ENCODE measurements at places on chromosomes 2 and 18.

DNA sequence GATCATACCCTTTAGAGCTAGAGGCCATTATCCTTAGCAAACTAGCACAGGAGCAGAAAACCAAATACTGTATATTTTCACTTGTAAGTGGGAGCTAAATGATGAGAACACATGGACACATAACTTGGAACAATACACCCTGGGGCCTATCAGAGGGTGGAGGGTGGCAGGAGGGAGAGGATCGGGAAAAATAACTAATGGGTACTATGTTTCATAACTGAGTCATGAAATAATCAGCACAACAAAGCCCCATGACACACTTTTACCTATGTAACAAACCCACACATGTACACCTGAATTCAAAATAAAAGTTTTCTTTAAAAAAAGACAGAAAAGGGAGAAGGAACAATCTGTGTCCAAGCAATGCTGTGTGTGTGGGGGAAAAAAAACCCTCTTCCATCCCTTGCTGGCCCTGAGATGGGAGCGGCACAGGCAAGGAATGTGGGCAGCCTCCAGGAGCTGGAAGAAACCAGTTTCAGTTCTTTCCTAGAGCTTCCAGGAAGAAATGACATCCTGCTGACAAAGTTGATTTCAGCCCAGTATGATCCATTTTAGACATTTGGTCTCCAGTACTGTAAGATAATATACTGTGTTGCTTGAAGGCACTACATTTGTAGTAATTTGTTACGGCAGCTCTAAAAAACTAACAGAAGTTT is 458.7 kb upstream of the CNTNAP5 start:
- no peak for DNase-seq

DNA sequence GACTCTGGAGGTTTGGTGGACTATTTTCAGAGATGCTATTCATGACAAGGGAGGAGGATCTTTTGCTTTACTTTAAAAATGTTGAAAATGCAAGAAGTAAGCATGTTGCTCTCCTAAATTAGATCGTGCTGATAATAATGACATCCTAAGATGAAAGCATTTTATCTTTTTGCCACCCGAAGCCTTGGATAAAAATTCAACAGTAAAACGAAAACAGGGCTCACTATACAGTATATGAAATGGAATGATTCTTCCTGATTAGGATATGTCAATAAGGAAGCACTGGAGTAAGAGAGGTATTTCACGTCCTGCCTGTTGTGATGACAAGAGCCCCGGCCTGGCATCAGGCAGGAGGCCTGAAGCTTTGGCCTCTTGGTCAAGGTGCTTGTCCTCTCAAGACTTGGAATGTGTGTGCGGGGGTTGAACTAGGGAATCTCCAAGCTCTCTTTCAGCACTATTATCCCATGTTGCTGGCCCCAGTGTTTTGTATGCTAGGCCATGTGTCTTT is 306.0 kb downstream of the MTX2 start:
- DNase-seq = no peak

DNA sequence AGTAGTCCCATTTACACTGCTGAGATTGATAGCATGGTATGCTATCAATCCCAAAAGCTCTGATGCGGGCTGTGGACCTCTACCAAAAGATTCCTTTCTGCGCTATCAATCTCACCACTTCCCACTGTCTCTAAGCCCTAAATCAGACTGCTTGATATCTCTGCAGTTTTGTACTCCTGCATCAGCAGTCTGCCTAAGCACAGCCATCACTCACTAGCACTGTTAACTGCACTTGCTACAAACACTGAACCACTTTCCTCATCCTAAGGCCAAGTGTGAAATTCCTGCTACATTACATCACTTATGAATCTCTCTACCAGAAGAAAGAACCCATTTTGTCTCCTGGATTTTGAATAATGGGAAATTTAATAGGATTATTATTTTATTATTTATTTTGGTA is 237.0 kb downstream of the HNMT start:
- no peak for DNase-seq

DNA sequence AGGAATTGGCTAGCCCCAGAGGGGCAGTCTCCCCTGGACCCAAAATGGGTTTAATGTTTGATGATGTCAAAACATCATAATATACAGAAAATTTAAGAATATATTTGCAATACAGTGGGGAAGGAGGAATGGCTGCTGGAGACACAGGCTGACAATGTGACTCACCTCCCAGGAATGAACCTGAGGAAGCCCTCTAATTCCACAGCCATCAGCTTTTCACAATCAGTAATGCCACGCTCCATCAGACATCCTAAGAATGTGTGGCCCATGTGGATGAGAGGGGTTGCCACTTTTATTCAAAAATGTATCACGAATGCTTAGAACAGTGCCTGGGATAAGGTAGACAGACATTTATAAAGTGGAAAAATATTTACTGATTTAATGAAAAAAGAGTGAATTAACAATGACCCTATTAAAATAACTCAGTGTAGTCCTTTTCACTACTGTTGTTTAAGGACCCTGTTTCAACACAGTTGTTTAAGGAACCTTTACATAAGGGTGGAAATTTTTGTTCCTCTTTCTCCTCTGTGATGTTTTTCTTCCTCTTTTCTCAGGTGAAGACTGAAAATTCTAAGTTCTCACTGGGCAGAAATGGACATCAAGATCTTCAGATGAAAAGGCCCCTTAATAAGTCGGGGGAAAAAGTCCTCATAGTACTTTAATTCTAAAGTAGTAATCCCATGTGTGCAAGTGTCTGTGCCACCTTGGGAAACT is 17.5 kb upstream of the TMEM163 start:
- no peak for DNase-seq

DNA sequence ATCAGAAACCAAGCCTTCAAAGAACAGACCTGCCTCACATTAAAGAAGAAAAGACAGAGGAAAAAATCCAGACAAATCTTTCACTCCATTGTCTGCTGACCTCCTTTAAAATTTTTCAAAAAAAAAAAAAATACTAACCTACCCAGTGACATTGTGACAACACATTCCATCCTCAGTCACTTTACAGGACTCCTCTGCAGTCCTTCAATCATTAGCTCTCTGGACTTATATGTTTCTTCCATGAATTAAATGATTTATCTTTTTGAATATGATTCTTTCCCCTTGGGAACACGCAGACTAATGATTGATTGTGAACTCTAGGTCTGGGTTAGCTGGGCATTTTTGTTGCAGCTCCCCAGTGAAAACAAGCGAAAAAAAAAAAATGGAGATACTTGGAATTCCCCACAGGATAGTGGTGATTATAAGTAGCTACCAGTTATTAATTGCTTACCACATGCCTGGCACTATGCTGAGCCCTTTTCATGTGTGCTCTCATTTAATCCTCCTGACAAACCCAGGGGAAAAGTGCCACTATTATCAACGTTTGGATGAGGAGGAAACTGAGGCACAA is 261.3 kb upstream of the NCKAP5 start:
- no peak for DNase-seq

DNA sequence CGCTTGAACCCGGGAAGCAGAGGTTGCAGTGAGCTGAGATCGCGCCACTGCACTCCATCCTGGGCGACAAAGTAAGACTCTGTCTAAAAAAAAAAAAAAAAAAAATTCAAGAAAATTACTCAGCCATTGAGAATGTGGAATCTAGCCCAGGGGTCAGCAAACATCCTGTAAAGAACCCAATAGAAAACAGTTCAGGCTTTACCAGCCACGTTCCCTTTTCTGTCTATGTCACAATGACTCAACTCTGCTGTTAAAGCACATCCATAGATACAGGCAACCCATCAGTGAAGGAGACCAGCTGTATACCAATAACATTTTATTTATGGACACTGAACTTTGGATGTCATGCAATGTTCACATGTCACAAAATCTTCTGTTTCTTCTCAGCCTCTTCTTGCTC is 435.6 kb upstream of the GYPC start:
- no peak for DNase-seq

DNA sequence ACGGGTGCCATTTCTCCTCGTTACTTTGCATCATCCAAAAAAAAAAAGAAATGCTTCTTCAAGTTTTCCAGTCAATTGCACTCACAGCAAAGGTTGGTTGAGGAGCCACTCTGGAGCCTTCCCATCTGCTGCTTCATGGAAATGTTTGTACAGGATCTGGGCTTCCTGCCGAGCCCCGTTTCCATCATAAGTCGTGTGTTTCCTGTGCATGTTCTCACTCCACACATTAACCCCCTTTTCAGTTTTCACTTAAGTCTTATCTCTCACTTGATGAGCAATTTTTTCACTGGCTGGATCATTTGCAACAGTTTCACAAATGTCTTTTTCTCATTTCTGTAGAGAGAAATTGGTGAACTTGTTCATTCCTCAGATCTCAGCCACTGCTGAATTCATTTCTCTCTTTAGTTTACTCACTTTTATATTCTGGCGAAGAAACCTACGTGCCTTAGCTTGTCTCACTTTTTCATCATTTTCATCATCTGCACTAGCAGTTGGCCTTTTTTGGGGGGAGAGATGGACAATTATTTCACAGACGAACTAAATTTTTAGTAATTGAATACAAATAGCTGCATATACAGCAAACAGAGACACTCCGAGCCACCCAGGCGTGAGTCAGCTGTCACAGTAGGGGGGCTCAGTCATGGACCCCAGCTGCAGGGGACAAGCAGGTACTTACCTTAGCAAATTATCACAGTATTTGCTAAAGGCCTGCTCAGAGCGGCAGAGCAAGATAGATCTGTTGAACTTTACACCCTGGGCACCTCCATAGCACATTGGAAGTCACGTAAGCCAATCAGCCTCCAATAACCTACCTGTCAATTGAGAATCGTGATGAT is 750.8 kb upstream of the ID2 start:
- DNase-seq = peak; percentile 81

DNA sequence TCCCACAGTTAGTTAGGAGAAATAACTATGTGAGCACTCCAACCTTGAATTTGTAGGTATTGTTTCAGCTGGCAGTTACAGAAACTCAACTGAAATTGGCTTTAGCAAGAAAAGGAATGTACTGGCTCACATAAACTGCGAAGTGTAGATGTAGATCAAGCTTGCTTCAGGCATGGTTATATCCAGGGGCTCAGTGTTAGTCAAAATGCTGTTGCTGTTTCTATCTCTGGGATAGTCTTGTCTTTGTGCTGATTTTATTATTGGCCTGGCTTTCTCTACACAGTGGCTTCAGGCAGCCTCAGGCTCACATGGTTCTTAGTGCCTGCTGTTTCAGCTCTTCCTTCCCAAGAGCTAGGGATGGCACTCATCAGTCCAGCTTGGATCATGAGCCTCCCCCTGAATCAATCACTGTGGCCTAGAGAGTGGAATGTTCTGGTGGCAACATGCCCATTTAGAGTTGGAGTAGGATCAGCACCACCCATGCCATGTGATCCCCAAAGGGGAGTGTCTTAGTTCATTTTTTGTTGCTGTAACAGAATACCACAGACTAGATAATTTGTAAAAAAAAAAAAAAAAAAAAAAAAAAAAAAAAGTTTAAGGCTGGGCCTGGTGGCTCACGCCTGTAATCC is 69.1 kb upstream of the FOXI3 start:
- DNase-seq = no peak

- DNase-seq = no peak
Measured at GRCh38 chr2:140416577-140416976, 1636.4 kb upstream of the NXPH2 start.

GRCh38 chr2:219475697-219476651 is 22.7 kb upstream of the GMPPA start:
- peak; percentile 79 for DNase-seq

DNA sequence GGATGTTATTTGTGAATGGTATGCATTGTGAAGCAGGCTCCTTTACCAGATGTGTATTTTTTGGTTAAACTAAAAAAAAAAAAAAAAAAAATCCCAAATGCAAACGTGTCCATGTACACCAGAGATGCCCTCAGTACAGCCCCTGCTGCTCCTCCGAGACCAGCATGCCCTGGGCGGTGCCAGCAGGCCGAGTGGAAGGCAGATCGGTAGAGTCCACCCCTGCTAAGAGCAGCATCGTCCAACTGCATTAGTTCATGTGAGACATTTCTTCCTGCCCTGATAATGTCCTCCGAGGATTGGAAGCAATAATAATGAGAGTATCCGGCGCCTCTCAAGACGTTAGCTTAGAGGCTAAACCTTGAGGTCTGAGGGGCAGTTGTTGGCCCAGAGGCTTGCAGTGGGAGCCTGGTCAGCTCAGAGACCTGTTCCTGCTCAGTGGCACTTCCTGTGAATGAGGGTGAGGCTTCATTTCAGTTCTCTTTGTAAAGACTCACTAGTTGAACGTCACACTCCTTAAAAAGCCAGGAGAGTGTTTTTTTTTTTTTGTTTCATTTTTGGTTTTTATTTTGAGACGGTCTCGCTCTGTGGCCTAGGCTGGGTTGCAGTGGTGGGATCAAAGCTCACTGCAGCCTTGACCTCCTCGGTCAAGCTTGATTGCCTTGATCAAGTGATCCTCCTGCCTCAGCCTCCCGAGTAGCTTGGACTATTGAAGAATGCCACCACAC is 5.6 kb downstream of the SLC66A3 start:
- no peak for DNase-seq

- DNase-seq = no peak
Measured at GRCh38 chr2:175817221-175817620, 184.8 kb downstream of the LNPK start.

GRCh38 chr2:207764096-207764630 is 5.5 kb downstream of the FZD5 start:
- DNase-seq = no peak

DNA sequence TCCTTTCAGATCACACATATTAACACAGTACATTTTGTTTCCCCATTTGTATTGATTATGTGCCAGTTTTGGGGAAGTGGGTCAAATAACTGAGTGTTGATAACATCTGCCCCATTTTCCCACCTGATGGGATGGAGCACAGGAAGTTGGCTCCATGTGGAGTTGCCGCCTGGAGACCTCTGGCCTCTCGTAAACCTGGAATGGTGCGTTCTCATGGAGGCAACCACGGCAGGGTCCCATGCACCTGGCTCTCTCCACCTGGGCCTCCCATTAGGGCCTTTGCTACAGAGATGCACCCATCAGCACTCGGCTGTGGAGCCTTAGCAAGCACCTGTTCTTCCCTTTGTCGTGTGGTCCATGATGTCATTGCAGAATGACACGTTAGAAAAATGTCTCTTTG is 130.6 kb downstream of the MBP start:
- DNase-seq = no peak

DNA sequence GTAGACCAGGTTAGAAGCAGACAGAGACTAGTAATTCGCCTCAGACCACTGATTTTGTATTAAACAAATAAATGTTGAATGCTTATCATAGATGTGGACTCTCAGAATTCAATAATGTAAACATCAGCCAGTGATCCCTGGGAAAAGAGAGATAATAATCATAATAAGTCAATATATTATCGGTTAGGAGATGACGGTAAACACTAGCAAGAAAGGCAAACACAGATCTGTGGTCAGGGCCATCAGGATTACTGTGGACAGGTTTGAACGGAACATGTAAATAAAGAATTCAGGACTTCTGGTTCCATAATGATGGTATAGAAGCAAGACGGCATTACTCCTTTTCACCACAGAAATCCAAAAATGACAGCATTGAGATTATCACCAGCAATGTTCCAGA is 861.6 kb downstream of the CBLN2 start:
- no peak for DNase-seq

- DNase-seq = peak; percentile 61
Measured at GRCh38 chr2:9230051-9230802, 23.6 kb downstream of the ASAP2 start.
